NCI-H2029 (cell line): ENCODE measurements at places on chromosomes 5 and 9.

GRCh38 chr9:87276327-87276841, 221.3 kb upstream of the DAPK1 start:
- no peak for DNase-seq

DNA sequence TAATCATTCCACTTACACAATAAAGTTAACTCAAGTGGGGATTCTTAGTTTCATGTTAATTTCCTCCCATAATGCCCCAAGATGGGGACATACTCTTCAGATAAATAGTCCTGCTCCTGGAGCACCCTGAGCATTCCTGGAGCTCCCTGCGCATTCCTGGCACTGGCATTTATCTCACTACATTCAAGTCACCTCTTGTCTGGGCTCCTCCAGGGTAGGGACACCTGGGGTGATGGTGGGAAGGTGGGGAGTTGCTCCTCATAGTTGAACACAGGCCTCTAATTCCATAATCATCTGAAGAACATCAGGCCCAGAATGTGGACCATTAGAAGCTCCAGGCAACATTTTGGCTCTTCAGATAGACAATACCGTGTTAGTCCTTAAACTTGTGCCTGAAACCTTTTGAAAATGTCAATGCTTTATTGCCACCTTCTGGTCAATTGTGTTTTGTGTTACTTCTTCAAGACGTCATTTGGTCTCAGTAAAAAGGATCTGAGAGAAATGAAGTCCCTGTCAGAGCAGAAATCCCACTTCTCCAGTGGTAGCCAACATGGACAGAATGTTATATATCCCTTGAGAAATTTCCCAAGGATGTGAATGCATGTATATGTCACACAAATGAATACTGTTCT, 14.2 kb upstream of the AGGF1 start:
- DNase-seq = no peak

- DNase-seq = no peak
These were observed 95.9 kb downstream of the KCNIP1 start for GRCh38 chr5:170599756-170600155.

DNA sequence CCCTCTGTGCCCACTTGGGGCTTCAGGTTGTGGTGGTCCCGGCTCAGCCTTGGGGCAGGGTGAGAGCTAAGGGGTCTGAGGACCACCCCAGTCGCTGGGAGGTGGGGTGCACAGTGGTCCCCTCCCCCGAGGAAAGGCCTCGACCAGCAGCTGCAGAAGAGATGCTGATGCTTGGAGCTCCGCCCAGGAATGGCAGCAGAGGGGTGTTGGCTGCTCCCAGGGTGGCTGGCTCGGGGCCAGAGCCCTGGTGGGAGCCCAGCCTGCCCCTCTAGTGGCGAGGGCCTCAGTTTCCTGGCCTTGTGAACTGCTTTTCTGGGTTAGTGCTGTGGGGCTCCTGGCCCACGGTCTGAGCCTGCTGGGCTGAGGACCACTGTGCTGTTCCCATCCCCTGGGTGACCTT, 1.2 kb downstream of the DIPK1B start:
- DNase-seq = no peak

- DNase-seq = no peak
These were observed 360.0 kb upstream of the PIK3R1 start for GRCh38 chr5:67855523-67855922.

DNA sequence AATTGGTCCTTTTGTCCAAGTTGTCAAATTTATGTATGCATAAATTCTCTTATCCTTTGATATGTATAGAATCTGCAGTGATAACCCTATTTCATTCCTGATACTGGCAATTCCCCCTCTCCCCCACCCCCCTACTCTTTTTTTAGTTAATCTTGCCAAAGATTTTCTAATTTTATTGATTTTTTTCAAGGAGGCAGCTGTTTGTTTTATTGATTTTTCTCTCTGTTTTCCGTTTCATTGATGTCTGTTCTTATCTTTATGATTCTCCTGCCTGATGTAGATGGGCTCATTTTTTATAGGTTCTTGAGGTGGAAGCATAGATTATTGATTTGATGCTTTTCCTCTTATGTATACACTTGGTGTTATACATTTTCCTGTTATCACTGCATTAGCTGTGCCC, 34.4 kb downstream of the SMC5 start:
- DNase-seq = no peak

- DNase-seq = no peak
These were observed 132.7 kb downstream of the ELAVL2 start for GRCh38 chr9:23693374-23693773.

GRCh38 chr5:1814183-1815020, 13.2 kb downstream of the NDUFS6 start:
- DNase-seq = no peak

DNA sequence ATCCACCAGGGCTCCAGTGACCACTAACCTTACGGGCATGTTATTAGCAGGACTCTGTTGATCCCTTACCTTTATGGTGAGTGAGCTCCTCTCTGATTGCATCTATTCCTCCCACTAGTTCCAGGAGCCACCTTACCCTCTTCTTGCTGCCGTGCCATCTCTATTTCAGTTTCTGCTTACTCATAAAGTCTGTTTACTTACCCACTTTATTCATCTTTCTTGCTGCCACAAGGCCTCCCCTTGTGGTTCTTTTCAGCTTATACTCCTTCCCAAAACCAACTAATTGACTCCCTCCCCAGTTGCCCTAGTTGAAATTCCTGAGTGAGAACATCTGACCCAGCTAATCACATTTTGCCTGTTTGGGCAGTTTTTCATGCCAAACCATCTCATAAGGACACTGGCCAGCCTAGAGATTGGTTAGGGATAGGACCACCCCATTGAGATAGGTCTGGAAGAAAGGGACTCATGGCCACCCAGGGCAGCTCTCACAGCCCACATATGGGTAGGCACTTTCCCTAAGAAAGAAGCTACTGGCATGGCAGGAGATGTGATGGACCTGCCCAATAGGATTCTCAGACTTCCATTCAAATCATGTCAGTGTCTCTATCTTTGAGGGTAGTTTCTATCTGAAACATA, 412.7 kb downstream of the EFNA5 start:
- DNase-seq = no peak

GRCh38 chr9:96009690-96010472, 134.4 kb downstream of the ERCC6L2 start:
- no peak for DNase-seq
